CD4-positive, alpha-beta T cell (primary cell): ENCODE measurements at places on chromosomes 2 and 18.

DNA sequence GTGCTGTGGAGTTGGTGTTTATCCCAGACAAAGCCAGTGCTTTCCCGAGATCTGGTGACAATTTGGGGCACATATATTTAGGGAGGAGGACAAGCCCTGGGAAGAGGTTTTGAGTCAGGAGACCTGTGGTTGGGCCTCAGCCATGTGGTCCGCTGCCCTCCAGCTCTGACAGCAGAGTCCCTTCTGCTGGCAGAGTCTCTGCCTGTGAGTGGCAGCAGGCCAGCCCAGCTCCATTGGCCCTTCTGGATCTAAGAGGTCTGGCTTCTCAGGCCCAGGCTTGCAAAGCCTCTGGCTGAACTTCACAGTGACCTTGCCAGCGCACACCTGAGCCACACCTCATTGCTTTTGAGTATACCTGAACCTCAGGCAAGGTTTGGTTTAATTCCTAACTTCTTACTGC lies 115.3 kb downstream of the BCL2L11 start:
- no peak for DNase-seq

GRCh38 chr2:118596620-118597019 lies 250.8 kb downstream of the EN1 start:
- DNase-seq: no peak

DNA sequence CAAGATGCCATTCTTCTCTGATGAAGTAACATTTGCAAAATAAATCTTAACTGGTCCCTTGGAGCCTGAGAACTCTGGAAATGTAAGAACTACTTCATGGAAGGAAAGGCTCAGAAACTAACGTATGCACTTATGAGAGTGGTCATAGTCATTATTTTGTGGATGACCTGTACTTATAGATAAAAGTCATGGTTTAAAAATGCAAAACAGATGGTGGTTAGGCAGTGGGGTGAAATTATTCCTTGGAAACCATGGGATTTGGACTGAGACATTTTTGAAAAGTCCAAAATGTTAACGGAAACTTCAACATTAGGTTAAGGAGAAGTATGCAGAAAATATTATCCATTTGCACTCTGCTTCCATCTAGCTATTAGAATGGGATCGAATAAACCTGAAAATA lies 223.0 kb downstream of the ICOS start:
- DNase-seq: no peak

DNA sequence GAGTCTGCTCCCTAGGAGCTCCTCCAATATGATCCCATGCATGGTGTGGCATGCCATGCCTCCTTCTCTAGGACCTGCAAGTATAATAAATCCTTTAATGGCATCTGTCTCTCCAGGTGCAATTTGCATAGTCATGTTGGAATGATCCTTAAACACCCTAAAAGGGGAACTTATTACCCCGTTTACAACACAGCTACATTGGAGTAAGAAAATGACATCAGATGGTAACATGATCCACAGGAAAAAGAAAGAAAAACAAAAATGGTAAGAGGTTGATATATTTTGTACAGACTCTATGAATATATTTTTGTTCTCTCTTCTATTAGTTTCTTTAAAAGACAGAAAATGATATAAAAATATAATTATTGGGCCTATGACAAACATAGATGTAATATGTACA lies 79.0 kb downstream of the CRACDL start:
- no peak for DNase-seq

GRCh38 chr2:152046940-152047339 lies 51.9 kb downstream of the CACNB4 start:
- DNase-seq: no peak

- no peak for DNase-seq
Observed at GRCh38 chr2:74908748-74909444, 49.5 kb upstream of the POLE4 start.
